ENCODE measurements at places on chromosomes 5 and 9. TPM values are rescaled to one million over a fixed set of nuclear protein-coding genes. Genes with fewer than 3 reads are reported as not detected.

The SLC36A3 gene
- polyA plus RNA-seq: not detected

The FBP2 gene
- polyA plus RNA-seq: 3.5 TPM

The UGCG gene
- polyA plus RNA-seq: 18.7 TPM

The NIPAL4 gene
- polyA plus RNA-seq: 0.30 TPM

The FOXD4L4 gene
- polyA plus RNA-seq: not detected

The PAPPA gene
- polyA plus RNA-seq: 0.24 TPM

The SHOC1 gene
- polyA plus RNA-seq: not detected

All from adipose tissue (tissue), 3 donors.